ENCODE measurements at places on chromosomes 5 and 9. TPM values are rescaled to one million over a fixed set of nuclear protein-coding genes. Genes with fewer than 3 reads are reported as not detected.

ADAMTS16 gene
- total RNA-seq, result 12.7 TPM

PRXL2C gene
- total RNA-seq, result 35.0 TPM

SOHLH1 gene
- not detected for total RNA-seq

TRIM7 gene
- total RNA-seq, result 0.45 TPM

SLC36A3 gene
- not detected for total RNA-seq

PCDHB8 gene
- not detected for total RNA-seq

TSLP gene
- not detected for total RNA-seq

MEF2C gene
- total RNA-seq, result 22.8 TPM

SPATA6L gene
- total RNA-seq, result 32.7 TPM

ORM2 gene
- total RNA-seq, result not detected

TRPM6 gene
- not detected for total RNA-seq

LEAP2 gene
- total RNA-seq, result not detected

FOXD4 gene
- 1.8 TPM for total RNA-seq

ENDOG gene
- 186 TPM for total RNA-seq

LPAR1 gene
- 19.9 TPM for total RNA-seq

FOXI1 gene
- not detected for total RNA-seq

C6 gene
- total RNA-seq, result 6.5 TPM

ZNF483 gene
- not detected for total RNA-seq

ROR2 gene
- 6.1 TPM for total RNA-seq

F12 gene
- total RNA-seq, result not detected

ZNF883 gene
- total RNA-seq, result not detected

SLC25A2 gene
- 0.43 TPM for total RNA-seq

ADAMTS2 gene
- 17.0 TPM for total RNA-seq

IL13 gene
- not detected for total RNA-seq

GFI1B gene
- total RNA-seq, result 1.0 TPM

Measured in stomach (tissue), 19 donors.